ENCODE measurements at places on chromosomes 4 and X.

DNA sequence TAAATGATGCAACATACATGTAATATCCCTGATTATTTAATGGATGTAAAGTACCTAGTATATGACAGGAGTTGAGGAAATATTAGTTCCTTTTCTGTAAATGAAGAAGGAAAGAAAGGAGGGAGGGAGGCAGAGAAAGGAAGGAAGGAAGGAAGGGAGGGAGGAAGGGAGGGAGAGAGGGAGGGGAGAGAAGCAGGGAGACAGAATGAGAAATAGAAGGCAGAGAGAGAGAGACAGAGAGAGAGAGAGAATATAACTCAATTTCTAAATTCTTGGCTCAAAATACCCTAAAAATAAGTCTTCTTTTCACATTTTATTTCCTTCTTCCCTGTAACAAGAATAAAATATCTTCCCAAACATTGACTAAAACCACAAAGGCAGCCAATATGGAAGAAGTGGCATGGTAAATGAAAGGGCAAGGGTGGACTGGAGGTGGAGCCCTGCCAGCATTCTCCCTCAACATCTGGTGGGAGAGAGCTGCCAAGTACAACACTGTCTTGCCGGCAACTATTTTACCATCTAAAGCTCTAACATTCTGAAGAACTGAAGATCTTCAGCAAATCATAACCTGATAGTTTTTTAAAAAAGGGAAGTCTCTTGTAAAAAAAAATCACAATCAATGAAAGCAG is 245.1 kb downstream of the PPP3CA start:
- no peak for DNase-seq

- no peak for DNase-seq
Observed at GRCh38 chr4:89121387-89122068, 10.2 kb downstream of the TIGD2 start.

DNA sequence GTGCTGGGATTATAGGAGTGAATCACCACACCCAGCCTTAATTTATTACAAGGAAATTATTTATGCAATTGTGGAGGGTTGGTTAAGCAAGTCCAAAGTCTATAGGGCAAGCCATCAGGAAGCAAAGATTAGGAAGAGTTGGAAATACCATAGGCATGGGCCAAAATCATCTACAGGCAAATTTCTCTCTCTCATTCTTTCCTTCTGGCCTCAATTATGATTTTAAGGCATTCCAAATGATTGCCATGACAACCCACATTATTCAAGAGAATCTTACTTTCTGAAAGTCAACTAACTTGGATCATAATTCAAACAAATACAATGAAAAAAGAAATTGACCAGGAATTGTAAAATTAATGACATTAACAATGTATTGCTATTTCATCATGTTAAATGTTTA is 400.8 kb downstream of the GPM6A start:
- DNase-seq = no peak

DNA sequence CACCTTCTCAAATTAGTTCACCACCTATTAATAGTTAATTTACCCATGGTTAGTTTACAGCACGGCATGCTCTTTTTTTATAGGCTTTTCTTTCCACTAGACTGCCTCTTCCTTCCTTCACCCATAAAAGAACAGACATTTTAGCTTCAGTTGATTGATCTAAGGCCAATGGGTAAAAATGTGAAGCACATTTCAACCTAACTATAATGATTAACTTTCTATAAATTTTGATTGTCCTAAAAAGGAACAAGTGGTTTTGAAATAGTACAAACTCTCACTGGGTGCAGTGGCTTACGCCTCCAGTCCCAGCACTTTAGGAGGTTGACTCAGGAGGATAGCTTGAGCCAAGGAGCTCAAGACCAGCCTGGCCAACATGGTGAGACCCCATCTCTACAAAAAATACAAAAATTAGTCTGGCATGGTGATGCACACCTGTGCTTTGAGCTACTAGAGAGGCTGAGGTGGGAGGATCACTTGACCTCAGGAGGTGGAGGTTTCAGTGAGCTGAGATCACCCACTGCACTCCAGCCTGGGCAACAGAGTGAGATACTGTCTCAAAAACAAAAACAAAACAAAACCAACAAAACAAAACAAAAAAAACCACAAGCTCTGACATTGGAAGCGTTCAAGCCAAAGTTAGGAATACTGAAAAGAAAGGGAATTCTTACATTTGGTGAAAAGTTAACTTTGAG is 89.9 kb upstream of the FAT1 start:
- no peak for DNase-seq

Data from NCI-H2107 (cell line).